CD4-positive, CD25-positive, alpha-beta regulatory T cell (primary cell): ENCODE measurements at places on chromosomes 3 and 15.

GRCh38 chr3:108209579-108209978 lies 12.6 kb downstream of the IFT57 start:
- no peak for DNase-seq

DNA sequence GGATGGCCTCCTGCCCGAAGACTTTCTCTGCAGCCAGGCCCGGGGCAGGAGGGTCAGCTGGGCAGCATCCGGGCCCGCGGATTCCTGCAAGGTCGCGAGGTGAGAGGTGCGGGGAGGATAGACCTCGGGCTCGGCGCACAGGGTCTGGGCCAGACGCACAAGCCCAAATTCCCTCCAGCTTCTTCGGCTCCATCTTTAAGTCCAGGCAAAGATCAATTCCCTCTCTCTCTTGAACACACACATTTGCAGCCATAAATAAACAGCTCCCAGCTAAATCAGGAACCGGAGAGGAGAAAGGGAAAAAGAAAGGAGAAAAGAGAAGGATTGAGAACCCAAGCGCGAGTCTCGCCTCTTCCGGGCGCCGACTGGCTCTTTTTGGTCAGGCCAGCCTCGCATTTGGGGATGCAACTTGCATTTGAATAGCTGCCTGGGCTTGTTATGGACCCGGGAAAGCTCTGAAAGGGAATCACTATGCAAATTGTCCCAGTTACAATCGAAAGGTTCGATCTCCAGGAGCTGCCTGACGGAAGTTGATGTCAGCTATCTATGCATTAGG lies 14.5 kb upstream of the ONECUT1 start:
- no peak for DNase-seq

DNA sequence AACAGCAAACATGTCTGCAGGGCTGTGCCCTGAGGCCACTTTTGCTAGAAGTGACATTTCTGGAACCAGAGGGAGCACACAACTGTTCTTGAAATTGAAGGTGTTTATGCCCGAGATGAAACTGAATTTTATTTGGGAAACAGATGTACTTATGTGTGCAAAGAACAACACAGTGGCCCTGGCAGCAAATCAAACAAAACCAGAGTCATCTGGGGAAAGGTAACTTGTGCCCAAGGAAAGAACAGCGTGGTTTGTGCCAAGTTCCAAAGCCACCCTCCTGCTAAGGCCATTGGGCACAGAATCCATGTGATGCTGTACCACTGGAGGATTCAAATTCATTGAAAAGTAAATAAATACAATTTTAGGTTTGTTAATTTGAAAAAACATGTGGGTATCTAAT lies 31.2 kb upstream of the RARRES1 start:
- DNase-seq = no peak

GRCh38 chr3:180646187-180646790 lies 33.0 kb downstream of the CCDC39 start:
- no peak for DNase-seq

DNA sequence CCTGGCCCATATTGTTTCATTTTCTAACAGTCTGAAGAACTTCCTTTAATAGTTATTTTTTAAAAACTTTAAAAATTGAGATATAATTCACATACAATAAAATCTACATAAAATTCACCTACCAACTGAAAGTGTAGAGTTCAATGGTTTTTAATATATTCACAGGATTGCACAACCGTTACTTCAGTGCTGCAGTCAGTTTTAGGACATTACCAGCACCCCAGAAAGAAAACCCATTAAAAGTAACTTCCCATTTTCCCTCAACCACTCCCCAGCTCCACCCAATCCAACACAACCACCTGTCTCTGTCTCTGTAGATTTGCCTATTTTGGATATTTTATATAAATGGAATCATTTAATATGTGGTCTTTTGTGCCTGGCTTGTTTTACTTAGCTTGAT lies 29.6 kb downstream of the MGA start:
- no peak for DNase-seq

- DNase-seq = no peak
Observed at GRCh38 chr3:50658416-50658815, 16.3 kb upstream of the DOCK3 start.

GRCh38 chr3:23576379-23576959 lies 229.3 kb upstream of the UBE2E1 start:
- no peak for DNase-seq

GRCh38 chr3:193559100-193559499 lies 4.4 kb upstream of the ATP13A4 start:
- no peak for DNase-seq

DNA sequence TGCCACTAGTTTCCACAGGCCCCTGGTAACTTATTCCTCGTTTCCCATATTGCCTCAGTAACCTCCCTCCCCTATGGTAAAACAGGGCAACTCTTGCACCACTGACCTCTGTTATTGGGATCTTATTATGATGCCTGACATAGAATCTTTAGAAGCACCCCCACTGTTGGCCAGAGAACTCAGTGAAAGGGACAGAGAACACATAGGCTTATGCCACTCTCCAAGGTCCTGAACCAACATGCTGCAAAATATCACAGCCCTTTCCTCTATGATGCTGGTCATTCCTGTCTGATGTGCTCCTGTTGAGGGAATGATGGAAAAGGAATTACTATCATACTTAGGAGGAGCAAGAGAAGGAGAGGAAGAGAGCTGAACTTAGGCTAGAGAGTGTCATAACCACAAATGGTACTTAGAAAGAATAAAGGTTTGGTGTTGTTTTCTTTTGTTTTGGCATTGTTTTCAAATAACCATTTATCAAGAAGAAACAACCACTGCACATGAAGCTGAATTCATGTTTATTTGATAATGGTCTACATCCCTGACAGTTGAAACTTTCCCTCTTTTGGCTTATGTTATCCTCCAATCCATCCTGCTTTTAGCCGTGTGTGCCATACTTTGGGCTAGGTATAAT lies 330.2 kb downstream of the EPHB1 start:
- DNase-seq = peak; percentile 2

- no peak for DNase-seq
Observed at GRCh38 chr15:59303633-59304032, 69.0 kb downstream of the MYO1E start.

GRCh38 chr3:14496351-14496750 lies 43.8 kb downstream of the GRIP2 start:
- DNase-seq = no peak

GRCh38 chr3:55296030-55296429 lies 191.1 kb downstream of the WNT5A start:
- DNase-seq = no peak

GRCh38 chr15:64287953-64288352 lies 68.0 kb downstream of the CSNK1G1 start:
- DNase-seq = no peak

DNA sequence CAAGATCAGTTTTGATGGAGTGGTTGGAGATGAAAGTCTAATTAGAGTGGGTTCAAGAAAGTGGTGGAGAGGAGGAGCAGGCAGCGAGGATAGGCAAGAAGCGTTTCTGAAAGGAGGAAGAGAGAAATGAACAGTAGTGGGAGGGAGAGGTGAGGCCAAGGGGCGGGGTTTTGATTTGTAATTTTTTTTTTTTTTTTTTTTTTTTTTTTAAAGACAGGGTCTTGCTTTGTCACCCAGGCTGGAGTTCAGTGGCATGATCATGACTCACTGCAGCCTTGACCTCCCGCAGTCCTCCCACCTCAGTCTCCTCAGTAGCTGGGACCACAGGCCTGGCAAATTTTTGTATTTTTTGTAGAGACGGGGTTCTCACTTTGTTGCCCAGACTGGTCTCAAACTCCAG lies 36.6 kb downstream of the MRAS start:
- no peak for DNase-seq

- no peak for DNase-seq
Observed at GRCh38 chr3:15942462-15942861, 144.7 kb upstream of the ANKRD28 start.

DNA sequence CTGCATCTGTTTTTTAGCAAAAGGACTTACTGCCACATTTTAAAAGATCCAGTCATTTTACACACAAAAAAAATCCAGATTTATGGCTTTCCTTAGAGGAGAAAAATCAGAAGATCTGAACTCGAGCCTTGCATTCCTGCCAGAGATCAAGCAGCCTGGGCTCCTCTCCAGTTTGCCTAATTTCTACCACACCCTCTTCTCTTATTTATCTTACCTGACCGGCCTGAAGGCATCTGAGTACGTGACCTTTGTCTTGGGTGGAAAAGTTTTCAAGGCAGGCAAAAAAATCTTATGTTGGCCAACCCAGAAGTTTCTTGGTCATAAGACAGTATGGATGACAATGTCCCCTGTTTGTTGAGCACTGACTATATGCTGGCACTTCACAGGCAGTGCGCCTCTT lies 60.3 kb downstream of the CHRD start:
- no peak for DNase-seq

GRCh38 chr3:128269796-128270195 lies 116.5 kb downstream of the EEFSEC start:
- no peak for DNase-seq

GRCh38 chr3:194105292-194105691 lies 30.7 kb upstream of the HES1 start:
- DNase-seq = no peak

GRCh38 chr15:39587096-39587721 lies 6.3 kb downstream of the THBS1 start:
- no peak for DNase-seq

GRCh38 chr15:65870889-65871533 lies 1.7 kb downstream of the RAB11A start:
- no peak for DNase-seq

DNA sequence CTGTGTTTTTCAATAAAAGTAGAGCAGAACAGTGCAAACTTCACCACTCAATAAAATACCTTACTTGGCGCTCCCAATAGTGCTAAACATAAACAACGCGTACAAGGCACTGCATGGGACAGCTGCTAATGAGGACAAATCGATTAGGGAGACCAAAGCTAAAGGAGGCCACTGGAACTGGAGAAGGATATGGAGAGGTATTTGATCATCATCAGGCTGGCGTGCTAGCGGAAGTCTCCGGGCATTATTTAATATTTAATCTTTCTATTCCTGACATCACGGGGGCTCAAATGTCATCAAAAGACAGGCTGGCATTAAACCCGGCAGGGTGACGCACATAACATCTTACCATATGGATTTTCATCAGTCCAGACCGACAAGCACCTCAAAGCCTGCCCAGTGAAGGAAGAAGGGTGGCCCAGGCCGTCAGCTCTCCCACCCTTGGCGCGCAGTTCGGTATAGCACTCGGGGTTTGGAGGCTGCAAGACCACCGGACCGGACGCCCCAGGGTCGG lies 604 bp downstream of the CCPG1 start:
- no peak for DNase-seq

- no peak for DNase-seq
Observed at GRCh38 chr3:168959731-168960130, 703.8 kb downstream of the MECOM start.

- peak; percentile 85 for DNase-seq
Observed at GRCh38 chr3:113606539-113607218, 74.3 kb downstream of the SIDT1 start.

DNA sequence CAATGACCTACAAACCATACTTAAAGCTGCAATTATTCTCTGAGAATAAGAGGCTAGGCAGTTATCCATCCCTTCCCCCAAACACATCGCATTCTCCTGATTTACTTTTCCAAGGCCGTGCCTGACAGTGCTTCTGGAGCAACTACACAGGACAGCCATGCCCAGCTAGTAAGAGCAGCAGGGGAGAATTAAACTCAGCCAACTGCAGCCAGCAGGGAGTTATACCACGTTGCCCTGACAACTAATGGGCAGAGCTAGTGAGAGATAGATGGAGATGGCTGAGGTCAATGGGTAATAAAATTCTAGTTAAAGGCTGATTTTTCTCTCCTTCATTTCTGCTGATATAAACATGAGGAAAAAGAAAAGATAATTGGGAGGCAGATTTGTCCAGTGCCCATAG lies 193.8 kb upstream of the PPP2R3A start:
- DNase-seq = no peak

DNA sequence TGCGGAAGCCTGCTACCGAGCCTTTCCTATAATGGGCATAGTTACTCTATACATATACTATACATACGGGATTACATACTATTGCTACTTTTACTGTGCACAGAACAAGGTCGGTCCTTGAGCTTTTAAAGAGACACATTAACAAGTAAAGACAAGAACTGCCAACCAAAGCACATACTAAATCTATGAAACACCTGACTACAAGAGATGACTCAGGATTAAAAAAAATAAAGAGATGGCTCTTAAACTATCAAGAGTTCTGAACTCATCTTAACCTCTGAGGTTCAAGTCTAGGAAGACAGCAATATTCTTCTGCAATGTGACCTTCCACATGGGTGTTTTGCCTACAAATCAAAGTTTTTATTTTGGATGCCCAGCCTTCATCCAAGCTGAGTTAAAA lies 106.8 kb downstream of the TNIK start:
- no peak for DNase-seq

GRCh38 chr3:107468782-107469181 lies 54.0 kb upstream of the BBX start:
- DNase-seq = no peak

DNA sequence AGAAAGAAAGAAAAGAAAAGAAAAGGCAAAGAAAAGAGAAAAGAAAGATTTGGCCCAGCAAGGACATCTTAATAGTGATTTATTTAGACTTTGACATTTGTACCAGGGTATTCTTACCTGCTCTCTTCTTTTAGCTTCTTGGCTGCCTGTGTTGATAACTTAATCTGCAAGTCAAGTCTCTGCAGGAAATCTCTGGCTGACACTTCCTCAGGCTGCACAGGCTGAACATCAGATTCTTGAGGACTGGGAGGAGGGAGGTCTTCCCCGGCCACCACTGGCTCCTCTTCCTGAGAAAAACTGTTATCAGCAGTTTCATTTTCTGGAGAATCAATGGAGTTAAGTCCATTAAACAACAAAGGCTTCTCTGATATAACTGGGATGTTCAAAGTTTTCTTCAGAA lies 12.8 kb downstream of the LYSMD2 start:
- no peak for DNase-seq

DNA sequence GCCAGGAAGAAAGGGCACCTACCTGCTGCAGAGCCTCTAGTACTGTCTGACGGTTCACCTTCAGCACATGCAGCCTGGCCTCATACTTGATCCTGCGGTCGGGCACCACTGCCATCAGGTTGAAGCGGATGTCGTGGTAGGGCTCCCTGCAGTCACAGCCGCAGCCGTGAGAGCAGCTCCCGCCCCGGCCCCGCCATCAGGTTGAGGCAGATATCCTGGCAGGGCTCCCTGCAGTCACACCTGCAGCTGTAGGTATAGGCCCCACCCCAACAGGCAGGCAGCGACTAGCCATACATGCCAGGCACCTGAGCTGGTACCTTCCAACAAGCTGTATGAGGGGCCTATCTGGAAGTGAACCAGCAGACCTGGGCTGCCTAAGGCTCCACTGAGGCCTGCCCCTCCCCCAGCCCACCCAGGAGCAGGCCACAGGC lies 38.7 kb downstream of the SEMA3G start:
- no peak for DNase-seq

DNA sequence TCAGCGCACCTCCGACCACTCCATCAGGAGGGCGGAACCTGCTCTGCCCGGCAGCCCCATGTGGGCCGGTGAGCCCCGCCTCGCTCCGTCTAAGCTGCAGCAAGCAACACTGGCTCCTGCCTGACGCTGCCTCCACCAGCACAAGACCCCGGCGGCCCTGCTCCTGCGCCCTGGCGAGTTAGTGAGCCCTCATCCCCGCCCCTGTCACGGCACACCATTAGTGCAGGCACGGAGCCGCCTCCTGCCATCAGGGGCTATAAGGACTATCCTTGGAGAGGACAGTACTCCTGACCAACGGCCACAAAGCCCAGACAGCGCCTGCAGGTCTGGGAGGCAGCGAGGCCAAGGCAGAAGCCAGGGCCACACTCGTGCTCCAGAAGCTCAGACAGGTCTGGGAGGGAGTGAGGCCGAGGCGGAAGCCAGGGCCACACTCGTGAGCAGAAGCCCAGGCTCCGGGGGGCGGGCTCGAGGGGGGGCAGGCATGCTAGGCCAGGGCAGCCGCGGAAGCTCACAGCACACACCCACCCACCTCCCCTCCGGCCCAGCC lies 39.4 kb downstream of the TNK2 start:
- DNase-seq = no peak
